ENCODE measurements at places on chromosomes 1 and 21. TPM values are rescaled to one million over a fixed set of nuclear protein-coding genes. Genes with fewer than 3 reads are reported as not detected.

KPRP gene
- not detected for total RNA-seq

DNA sequence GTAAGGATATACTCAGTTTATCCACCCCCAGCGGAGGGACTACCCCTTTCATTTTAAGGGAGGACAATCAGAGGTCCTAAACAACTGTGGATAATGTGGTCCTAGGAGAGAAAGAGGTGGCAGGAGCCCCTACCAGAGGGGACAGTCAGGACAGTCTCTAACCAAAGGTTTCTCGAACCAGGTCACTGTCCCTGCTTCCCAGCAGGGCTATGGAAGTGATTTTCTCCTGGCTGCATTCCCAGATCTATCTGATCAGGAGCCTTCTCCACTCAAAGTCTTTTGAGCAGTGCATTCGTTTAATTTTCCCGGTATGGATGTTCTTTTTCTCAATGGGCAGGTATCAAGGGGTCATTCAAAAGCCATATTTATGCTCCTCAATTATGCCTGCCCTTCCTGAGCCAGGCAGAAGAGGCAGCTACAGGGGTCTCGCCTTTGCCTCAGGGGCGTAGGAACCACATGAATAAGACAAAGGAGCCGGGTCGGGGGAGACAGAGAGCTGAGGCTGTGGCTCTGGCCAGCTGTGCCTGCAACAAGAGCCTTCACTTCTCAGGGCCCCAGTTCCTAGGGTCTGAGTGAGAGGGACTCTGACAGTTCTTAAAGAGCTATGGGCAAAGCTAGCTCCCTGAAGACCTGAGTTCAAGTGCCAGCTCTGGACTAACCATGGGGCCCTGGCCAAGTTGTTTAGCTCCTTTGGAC lies 62.5 kb upstream of the DMRTB1 start:
- H3K27me3 ChIP-seq = no peaks in the 10 kb centered on the region
- no peak overlapping the region for H3K4me3 ChIP-seq
- DNase-seq = no peak
- no peak overlapping the region for H3K27ac ChIP-seq
- no peaks in the 10 kb centered on the region for H3K36me3 ChIP-seq
- peaks cover 5% of the 10 kb centered on the region for H3K4me1 ChIP-seq

GRCh38 chr21:39216290-39216689 lies 33.0 kb upstream of the PSMG1 start:
- H3K27ac ChIP-seq = no peak overlapping the region
- no peaks in the 10 kb centered on the region for H3K4me1 ChIP-seq
- no peak overlapping the region for H3K4me3 ChIP-seq
- DNase-seq = no peak

DNA sequence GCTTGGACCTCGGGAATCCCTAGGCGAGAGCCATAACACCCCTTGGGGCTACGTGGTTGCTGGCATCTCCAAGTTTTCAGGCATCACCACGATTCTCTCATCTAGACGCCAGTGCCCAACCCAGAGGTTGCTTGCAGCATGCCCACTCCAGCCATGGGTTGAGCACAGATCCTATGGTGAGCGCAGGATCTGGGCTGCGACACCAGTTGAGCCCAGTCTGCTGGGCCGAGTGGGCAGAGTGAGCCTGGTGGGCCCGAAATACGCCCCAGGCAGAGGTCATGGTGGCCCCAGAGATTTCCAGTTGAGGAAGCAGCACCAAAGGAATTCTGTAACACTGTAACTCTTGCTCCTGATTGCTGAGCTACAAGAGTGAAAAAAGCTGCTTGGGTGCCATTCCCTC lies 46.1 kb upstream of the GRIK1 start:
- no peak overlapping the region for H3K27ac ChIP-seq
- H3K36me3 ChIP-seq = no peaks in the 10 kb centered on the region
- H3K4me3 ChIP-seq = no peak overlapping the region
- no peaks in the 10 kb centered on the region for H3K4me1 ChIP-seq
- H3K27me3 ChIP-seq = no peaks in the 10 kb centered on the region

DNA sequence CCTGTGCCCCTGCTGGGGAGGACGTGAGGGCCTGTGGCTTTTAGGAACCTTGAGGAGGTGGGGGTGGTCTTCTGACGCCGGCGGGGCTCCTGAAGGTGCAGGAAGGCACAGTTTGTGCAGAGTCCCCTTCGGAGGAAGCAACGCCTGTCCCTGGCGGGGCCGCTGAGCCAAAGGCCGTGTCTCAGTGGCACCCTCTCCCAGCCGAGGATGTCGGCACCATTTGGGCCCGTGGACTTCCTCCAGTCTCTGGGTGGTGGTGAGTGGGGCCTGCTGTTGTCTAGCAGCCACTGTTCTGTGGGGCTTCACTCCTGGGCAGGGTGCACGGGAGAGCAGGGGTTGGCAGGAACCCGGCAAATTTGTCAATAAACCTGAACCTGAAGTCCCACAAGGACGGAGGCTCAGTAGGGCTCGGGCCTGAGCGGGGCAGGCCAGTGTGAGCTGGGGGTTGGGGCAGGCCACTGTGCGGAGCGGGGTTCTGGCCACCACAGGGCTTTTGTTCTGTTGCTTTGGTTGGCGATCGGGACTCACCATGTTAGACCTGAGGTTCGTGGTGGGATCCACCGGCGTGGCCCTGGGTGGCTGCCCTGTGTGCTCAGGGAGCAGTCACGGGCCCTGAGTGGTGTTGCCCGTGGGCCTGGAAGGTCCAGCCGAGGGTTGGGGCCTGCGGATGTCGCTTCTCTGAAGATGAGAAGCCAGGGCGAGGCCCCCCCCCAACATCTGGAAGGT lies 64.8 kb downstream of the SKI start:
- no peak for DNase-seq
- H3K27ac ChIP-seq = no peak overlapping the region
- H3K4me3 ChIP-seq = no peak overlapping the region
- H3K36me3 ChIP-seq = peaks cover 25% of the 10 kb centered on the region
- H3K27me3 ChIP-seq = no peaks in the 10 kb centered on the region

DNA sequence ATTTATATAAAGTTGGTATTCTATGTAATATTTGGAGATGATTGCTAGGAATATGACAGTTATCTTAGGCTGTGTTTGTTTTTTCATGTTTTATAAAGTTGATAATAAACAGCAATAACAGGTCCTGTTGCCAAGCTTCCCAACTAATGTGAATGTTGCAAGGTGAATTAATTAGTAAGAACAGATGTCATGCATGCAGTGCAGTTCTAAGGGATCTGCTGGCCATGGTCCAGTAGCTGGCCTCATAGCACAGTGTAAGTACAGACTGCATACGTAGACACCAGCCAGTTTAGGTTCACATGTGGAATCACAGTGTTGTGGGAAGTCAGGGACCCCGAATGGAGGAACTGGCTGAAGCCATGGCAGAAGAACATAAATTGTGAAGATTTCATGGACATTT lies 478.2 kb downstream of the NEGR1 start:
- no peaks in the 10 kb centered on the region for H3K27me3 ChIP-seq
- no peak overlapping the region for H3K27ac ChIP-seq
- no peak for DNase-seq

DNA sequence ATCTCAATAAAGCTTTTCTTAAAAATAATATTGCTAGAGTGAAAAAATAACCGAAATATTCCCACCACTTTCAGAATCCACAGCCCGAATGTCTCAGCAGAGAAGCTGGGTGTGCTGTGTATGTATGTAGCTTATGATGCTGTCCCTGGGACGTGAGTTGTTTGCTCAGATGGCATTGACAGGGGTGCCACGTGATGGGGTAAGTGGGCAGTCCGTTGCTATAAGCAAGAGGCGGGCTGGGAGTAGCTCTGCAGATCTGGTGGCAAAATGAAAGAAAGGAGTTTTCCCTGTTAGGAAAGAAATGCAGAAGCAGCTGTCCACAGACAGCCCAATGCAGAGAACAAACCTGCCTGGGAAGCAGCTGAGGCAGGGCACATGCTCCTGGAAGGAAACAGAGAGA lies 3.8 kb upstream of the FAM20B start:
- no peaks in the 10 kb centered on the region for H3K27me3 ChIP-seq
- H3K4me3 ChIP-seq = no peak overlapping the region
- peaks cover 13% of the 10 kb centered on the region for H3K4me1 ChIP-seq
- H3K27ac ChIP-seq = no peak overlapping the region
- no peak for DNase-seq

DNA sequence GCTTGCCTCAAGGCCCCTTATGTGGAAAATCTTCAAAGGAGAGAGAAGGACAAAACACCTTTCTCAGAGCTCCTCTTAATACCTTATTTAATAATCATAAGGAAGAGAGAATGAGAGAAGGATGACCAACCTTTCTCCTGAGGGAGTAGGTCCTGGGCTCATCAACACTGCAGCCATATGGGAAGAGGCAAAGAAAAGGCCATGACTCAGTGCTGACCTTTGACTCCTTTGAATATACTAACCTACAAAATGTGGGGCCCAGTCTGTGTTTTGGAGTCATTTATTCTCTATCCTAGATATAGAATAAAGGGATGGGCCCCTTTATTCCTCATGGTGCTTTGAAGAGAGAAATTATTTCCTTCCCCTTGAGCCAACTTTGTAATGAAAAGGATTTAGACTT lies 38.3 kb downstream of the CAMSAP2 start:
- no peaks in the 10 kb centered on the region for H3K36me3 ChIP-seq
- H3K4me3 ChIP-seq = no peak overlapping the region
- no peak for DNase-seq

GRCh38 chr1:29099286-29099685 lies 24.4 kb downstream of the TMEM200B start:
- H3K4me3 ChIP-seq = no peak overlapping the region
- H3K27ac ChIP-seq = no peak overlapping the region
- H3K27me3 ChIP-seq = no peaks in the 10 kb centered on the region
- H3K36me3 ChIP-seq = peaks cover 76% of the 10 kb centered on the region

DNA sequence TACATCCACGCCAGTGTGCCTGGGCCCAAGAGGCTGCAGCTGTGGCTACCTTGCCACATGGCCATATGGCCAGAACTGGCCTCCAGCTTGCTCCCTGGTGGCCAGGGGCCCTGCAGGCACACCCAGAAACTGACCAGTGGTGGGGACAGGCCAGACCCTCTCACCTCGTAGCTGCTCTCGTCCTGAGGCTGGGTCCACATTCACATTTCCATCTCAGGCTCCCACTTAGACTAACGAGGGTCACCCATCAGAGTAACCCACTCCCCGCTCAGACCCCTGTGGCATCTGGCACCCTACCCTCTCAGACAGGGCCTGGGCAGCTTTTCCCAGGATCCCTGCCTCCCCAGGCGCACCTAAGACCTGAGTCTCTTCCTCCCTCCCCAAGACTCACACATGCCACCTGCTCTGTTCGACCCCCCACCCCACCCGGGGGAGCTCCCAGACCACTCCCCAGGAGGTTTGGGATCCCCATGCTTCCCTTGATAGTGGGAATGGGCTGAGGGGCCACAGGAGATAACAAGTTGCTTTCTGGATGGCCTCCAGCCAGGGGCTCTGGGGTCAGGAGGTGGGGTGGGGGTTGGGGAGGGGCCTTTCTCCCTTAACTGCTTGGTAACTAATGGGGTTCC lies 21.3 kb upstream of the RNU1-4 start:
- H3K4me1 ChIP-seq = no peaks in the 10 kb centered on the region
- H3K36me3 ChIP-seq = no peaks in the 10 kb centered on the region
- DNase-seq = no peak

HUNK gene
- total RNA-seq = not detected

DNA sequence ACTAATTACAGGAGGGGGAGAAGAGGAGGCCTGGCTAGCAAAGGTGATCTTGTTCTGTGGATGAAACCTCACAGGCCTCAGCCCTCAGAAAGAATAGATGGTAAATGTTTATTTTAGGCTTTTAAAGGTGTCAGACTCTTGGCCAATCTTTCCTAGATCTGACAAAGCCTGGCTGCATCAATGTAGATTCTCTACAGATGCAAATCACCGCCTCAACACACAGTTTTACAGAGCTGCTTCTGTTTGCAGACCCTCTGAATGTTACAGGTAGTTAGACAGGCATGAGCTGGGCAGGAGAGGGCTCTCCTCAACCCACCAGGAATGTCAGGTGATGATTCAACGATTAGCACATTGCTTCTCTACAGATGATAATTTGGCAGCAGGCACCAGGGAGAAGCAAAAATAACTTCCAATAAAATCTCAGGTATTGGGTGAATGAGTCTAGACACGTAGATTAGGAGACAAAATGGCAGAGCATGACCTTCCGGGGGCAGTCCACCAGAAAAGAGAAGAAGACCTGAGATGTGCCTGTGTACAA lies 105.4 kb upstream of the VANGL1 start:
- H3K4me1 ChIP-seq = no peaks in the 10 kb centered on the region
- H3K27ac ChIP-seq = no peak overlapping the region
- H3K36me3 ChIP-seq = no peaks in the 10 kb centered on the region
- no peaks in the 10 kb centered on the region for H3K27me3 ChIP-seq
- no peak overlapping the region for H3K4me3 ChIP-seq
